Activated T-helper 17 cell treated with anti-CD3 and anti-CD28 coated beads, Interleukin-2, amount 50 U/mL, for 72 hours (primary cell): ENCODE measurements at places on chromosomes 7 and 10. TPM values are rescaled to one million over a fixed set of nuclear protein-coding genes. Genes with fewer than 3 reads are reported as not detected.

DNA sequence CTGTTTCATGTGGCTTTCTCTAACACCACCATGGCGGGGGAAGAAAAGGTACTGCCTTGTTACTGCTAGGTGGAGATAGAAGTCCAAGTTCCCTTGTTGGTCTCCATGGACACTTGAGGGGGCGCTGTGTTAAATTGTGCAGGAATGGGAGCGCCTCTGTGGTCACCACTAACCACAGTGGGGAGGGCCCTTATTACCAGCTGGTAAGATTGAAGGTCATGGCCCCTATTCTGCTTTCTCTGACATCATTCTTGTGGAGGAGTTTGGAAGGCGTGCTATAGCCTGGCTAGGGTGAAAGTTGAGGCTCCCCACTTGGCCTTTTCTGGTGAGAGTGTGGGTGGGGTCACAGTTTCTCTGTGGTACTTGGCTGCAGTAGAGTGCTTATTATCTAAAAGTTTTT is 14.9 kb upstream of the MXI1 start:
- ATAC-seq: peak; percentile 81

- ATAC-seq: no peak
Measured at GRCh38 chr7:41277561-41277960, 425.3 kb downstream of the INHBA start.

DNA sequence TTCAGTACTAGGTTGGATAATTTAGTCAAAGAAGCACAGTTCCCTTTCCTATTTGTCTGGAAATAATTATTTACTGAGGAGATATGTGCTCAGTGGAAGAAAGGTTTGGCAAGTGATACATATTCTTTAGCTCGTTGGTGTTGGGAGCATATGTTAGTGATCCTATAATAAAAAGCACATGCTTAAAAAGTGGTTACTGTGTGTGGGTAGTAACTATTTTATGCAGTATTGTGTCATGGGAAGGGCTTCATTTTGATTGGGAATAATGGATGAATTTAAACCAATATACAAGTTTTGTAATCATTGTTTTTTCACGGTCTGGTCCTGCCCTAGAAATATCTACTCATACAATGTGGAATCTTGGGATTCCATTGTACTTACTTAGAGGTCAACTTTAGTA is 188.7 kb upstream of the PPP1R3A start:
- no peak for ATAC-seq

TMEM139 gene
- total RNA-seq: 0.86 TPM

GRCh38 chr10:117987244-117987909 is 59.4 kb downstream of the RAB11FIP2 start:
- ATAC-seq: no peak

GRCh38 chr10:95793401-95794045 is 37.6 kb downstream of the ENTPD1 start:
- ATAC-seq: peak; percentile 51

- ATAC-seq: peak; percentile 28
Measured at GRCh38 chr7:107891636-107892366, 818 bp downstream of the DLD start.

MSS51 gene
- total RNA-seq: 7.3 TPM

EPDR1 gene
- total RNA-seq: 0.56 TPM

DNA sequence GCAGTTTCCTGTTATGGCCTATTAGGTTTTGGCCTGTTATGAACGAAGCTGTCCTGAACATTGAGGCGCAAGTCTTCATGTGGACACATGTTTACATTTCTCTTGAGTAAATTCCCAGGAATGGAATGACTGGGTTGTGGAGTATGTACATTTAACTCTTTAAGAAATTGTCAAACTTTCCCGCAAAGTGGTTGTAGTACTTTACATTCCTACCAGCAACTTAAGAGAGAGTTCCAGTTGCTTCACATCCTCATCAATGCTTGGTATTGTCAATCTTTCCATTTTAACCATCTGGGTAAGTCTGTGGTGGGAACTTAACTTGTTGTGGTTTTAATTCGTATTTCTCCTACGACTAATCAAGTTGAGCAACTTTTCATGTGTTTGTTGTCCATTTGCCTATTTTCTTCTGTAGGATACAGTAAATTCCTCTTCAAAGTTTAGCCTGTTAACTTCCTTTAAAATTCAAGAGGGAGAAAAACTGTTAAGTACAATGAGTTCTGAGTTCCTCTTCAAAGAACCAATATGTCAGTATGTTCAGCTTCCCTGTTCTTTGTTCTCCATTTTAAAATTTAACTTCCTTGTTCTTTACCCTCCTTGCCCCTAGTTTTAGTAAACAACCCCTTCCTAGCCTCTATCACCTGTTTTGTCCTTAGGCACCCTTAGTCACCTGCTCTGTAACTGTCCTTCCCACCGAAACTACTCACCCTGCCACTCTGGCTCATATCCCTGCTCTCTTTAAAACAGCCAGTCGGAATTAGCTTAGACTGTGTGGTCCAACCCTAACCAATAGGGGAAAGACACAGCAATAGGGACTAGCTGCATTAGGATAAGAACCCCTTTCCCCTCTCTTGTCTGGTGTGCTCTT is 74.0 kb downstream of the FAM241B start:
- peak; percentile 69 for ATAC-seq

GRCh38 chr10:79236433-79236765 is 110.9 kb upstream of the PPIF start:
- no peak for ATAC-seq

GRCh38 chr10:82867056-82867455 is 992.1 kb downstream of the NRG3 start:
- no peak for ATAC-seq

DNA sequence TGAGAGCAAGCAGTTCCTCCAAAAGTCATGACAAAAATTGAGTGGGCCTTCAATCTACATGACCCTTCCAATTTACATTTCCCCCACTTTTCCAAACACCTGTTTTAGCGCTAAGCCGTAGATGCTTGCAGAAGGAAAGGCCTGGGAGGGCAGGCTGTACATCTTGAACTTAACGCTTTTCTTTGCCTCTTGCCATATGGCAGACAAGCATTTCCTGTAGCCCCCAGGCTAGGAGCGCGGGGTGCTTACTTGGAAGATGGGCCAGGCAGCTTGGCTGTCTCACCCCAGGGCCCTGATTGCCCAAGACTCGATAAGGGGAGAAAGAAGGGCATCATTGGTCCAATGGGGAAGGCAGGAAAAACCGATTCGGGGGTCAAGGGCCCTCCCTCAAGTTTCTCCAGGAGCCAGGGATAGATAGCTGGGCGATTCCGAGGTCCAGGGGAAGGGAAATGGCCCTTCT is 1.8 kb downstream of the HOXA10 start:
- ATAC-seq: no peak

GRCh38 chr7:93902777-93903423 is 3.5 kb upstream of the GNGT1 start:
- ATAC-seq: no peak

DNA sequence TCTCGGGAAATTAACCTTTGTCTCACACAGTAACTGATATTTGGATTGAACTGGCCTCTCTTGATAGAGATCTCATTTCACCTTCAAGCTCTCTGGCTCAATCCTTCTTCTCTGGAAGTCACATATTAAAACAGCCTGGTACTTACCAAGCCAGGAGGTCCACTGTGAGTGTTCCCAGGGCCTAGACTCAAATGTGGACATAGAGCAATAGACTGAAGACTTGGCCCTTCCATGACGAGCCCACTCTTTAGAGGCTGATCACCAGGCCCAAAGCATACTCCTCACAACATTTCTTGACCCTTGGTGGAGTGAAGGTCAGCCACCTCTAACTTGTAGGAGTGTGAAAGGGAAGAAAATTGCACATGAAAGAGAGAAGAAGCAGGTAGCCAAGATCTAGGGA is 38.5 kb downstream of the COL1A2 start:
- ATAC-seq: no peak

DNA sequence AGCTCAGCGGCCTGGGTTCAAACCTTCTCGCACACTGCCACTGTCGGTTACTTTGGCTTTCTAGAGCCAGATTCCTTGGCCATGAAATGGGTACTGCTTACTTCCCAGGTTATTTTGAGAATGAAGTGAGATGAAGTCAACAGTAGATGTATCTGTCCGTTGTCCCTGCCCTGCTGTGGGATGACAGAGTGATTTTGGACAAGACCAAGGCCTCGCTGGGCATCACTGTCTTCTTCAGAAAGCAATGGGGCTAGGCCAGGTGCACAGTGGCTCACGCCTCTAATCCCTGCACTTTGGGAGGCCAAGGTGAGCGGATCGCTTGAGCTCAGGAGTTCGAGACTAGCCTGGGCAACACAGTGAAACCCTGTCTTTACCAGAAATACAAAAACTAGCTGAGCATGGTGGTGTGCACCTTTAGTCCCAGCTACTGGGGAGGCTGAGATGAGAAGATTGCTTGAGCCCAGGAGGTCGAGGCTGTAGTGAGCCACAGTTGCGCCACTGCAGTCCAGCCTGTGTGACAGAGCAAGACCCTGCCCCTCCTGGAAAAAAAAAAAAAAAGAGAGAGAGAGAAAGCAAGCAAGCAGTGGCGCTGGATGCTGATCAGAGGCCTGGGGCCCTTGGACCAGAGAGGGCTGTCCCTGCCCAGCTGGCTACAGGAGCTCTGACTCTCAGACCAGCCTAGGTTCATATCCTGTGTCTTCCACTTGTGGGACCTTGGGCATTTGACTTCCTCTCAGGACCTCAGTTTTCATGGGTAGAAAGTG is 25.8 kb downstream of the ZMIZ1 start:
- ATAC-seq: no peak

LIPJ gene
- not detected for total RNA-seq

DNA sequence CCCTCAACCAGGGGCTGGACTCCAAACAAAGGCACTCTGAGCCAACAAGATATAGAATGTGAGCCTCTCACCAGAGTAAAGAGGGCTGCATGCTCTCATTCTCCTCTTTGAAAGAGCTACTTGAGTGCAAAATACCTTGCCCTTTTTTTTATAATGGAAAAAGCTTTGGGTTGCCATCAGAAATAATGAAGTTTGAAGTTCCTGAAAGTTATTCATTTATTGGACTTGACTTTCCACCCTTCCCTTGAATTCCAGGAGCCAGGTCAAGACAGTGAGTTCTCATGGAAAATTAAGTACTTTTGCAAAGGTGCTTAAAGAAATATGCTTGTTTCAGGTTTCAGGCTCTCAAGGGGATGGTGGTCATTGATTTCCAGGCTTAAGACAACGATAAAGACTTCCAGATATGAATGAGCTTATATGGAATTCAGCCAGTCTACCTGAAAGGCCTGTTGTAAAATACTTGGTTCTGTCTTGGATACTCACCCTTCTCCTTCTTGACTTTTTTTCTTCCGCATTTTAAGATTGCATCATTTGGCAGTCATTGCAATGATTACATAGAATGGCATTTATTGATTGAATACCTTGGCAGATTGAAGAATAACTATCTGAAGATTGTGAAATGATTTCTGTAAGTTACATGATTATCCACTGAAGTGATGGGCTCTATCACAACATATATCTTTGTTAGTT is 696.4 kb downstream of the INHBA start:
- ATAC-seq: no peak

GRCh38 chr10:120996456-120997034 is 145.4 kb downstream of the WDR11 start:
- no peak for ATAC-seq

GRCh38 chr7:500521-501420 is 18.9 kb downstream of the PDGFA start:
- no peak for ATAC-seq

- peak; percentile 95 for ATAC-seq
Measured at GRCh38 chr10:92990615-92991014, 70.0 kb upstream of the CYP26C1 start.

- ATAC-seq: no peak
Measured at GRCh38 chr10:128160297-128160711, 34.1 kb upstream of the MKI67 start.

DNA sequence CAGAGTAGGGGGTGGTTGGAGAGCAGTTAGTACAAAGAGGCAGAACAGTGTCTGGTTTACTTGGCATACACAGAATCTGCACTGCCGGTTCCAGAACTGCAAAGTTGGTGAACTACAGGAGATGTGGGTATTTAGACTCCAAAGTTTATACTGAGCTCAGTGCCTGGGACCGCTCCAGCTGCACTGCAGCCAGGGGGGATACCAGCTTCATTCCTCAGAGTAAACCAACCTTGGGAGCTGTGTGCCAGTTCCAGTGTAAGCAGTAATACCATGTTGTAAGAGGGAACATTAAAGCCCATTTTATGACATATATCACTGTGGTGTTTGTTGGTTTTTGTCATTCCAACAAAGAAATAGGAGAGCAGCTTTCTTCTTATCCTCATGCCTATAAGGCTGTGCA is 23.4 kb downstream of the LOXL4 start:
- no peak for ATAC-seq

- ATAC-seq: no peak
Measured at GRCh38 chr7:142506601-142507000, 242.7 kb upstream of the PRSS1 start.

CPA2 gene
- not detected for total RNA-seq

TMEM130 gene
- not detected for total RNA-seq

GIMAP8 gene
- total RNA-seq: 10.3 TPM

KCND2 gene
- total RNA-seq: not detected

- no peak for ATAC-seq
Measured at GRCh38 chr10:70885481-70885880, 2.9 kb downstream of the PCBD1 start.

FAM171A1 gene
- total RNA-seq: 2.4 TPM

LRCH4 gene
- total RNA-seq: 81.1 TPM

DNA sequence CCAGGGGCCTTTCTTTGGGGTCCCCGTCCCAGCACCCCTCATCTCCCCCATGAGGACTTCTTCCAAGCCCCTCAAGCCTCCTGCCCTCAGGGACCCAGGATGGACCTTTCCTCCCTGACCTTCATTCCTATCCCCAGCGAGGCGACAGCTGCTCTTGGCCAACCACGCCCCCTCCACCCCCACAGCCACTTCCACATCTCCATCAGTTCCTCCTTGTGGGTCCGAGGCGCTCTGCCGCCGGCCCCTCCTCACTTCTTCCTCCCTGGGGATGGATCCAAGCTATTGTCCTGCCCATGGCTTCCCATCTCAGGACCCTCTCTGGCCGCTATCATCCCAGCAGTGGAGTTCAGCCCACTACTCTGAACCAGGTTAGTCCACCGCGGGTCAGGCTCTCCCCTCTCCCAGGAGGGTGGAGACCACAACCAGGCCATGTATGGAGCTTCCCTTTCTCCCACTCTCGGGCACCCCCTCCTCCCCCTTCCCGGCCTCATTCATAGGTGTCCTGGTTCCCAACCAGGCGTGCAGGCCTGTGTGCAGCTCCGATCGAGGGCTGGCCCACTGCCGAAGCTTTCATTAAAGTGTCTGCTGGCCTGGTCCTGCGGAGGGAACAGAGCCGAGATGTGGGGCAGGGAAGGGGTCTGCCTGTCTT is 1.7 kb upstream of the SH2B2 start:
- ATAC-seq: no peak

RGR gene
- total RNA-seq: not detected

PRKG1 gene
- not detected for total RNA-seq

DNA sequence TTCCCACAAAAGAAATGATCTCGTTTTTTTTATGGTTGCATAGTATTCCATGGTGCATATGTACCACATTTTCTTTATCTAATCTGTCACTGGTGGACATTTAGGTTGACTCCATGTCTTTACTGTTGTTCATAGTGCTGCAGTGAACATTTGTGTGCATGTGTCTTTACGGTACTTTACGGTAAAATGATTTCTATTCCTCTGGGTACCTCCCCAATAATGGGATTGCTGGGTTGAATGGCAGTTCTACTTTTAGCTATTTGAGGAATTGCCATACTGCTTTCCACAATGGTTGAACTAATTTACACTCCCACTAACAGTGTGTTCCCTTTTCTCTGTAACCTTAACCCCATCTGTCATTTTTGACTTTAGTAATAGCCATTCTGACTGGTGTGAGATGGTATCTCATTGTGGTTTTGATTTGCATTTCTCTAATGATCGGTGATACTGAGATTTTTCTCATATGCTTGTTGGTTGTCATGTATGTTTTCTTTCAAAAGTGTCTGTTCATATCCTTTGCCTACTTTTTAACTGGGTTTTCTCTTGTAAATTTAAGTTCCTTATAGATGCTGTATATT is 37.2 kb downstream of the MKLN1 start:
- peak; percentile 72 for ATAC-seq
